ENCODE measurements at places on chromosomes 7 and 10. TPM values are rescaled to one million over a fixed set of nuclear protein-coding genes. Genes with fewer than 3 reads are reported as not detected.

Gene PKD1L1
- 0.22 TPM for total RNA-seq

Gene SAP25
- total RNA-seq = 5.8 TPM

Gene OR2A1
- not detected for total RNA-seq

Gene IGF2BP3
- total RNA-seq = 190 TPM

Gene NUTM2E
- total RNA-seq = 0.28 TPM

Gene C10orf120
- not detected for total RNA-seq

Gene ANTXRL
- total RNA-seq = not detected

Gene TBX20
- 0.26 TPM for total RNA-seq

Gene GRID2IP
- total RNA-seq = 1.0 TPM

Gene ABCB1
- 0.88 TPM for total RNA-seq

Gene IGFBP3
- total RNA-seq = 5.5 TPM

Measured in H1 (cell line).